ENCODE measurements at places on chromosomes 4 and X.

GRCh38 chr4:36256398-36256891 is 12.1 kb upstream of the ARAP2 start:
- DNase-seq, result no peak

DNA sequence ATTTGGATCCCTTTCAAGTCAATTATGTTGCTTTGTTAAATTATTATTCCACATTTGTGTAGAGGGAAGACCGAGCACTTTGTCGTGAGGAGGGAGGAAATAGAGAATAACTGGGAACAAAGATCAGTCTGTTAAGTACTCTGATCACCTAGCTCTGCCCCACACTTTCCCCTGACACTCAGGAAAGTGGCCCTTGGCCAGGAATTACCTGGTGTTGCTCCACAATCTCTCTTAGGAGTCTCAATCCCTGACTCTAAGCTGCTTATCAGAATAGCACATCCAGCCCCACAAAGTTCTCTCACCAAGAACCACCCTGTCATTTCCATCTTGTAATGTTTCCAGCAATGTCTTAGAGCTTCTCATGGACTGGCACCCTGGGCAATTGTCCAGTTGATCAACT is 83.8 kb upstream of the BMPR1B start:
- DNase-seq, result no peak

- DNase-seq, result peak; percentile 90
These were observed 49.2 kb downstream of the SEL1L3 start for GRCh38 chr4:25813448-25814106.

DNA sequence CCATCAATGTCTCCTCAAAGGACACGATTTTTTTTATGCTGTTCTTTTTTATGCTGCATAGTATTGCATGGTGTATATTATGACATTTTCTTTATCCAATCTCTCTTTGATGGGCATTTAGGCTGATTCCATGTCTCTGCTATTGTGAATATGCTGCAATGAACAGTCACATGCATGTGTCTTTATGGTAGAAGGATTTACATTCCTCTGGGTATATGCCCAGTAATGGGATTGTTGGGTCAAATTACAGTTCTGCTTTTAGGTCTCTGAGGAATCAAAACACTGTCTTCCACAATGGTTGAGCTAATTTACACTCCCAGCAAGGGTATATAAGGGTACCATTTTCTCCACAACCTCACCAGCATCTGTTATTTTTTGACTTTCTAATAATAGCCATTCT is 113.9 kb downstream of the GRIA3 start:
- DNase-seq, result no peak

DNA sequence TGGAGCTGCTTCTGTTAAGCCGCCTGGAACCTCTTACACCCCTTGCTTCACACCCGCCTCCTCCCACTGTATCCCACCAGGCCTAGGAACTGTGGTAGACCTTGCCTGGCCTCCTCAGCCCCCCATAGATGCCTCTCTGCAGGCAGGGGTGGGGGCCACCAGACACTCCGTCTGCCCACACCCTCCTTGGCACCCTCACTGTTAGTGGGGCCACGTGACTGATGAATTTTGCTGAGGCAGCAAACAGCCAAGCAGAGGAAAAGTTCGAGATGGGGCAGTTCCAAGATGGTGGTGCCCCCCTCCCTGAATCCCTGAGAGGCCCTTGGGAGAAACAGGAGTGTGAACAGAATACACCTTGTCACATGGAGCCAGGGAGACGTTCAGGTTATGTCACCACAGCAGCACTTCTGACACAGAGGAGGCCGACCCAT is 41.2 kb upstream of the C4orf50 start:
- no peak for DNase-seq

- DNase-seq, result peak; percentile 60
These were observed at the start of gene NMU for GRCh38 chr4:55635741-55636655. Gene NMU (minus strand): TSS chr4:55636298. CDS start chr4:55636192, 106 bp downstream.

GRCh38 chrX:23885803-23886202 is 21.9 kb downstream of the APOO start:
- DNase-seq, result no peak

- no peak for DNase-seq
These were observed 1.4 kb downstream of the TMA16 start for GRCh38 chr4:163495900-163496299.

DNA sequence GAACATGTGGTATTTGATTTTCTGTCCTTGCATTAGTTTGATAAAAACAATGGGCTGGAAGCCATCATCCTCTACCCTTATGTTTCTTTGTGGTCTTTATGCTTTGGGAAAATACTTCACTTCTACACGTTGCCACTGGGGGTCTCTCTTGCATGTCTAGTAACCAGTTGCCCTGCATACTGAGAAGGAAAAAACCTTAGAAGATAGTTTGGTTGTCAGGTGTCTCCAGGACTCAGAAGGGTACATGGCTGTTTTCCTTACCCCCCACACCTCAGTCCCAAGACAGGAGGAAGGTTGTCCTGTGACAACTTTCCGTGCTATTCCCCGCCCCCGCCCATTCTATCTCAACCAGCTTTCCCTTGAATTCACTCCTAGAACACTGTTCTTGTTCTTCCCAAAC is 62.1 kb upstream of the LANCL3 start:
- DNase-seq, result peak; percentile 16

DNA sequence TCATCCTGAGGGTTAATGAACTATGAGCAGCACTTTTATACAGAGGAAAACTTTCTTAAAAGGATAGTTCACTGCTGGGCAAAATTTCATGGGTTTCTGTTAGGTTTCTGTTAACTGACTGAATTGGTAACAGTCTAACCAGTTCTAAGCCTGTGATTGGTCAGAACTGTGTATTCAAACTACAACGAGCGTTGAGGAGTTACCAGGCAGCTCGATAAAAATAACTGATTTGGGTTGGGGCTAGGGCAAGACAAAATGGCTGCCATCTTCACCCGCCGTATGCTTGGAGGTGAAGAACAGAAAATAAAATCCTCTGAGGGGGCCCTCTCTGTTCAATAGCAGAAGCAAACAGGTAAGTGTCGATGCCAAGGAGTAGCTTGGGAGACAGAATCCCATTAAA is 22.0 kb downstream of the FAM133A start:
- no peak for DNase-seq

DNA sequence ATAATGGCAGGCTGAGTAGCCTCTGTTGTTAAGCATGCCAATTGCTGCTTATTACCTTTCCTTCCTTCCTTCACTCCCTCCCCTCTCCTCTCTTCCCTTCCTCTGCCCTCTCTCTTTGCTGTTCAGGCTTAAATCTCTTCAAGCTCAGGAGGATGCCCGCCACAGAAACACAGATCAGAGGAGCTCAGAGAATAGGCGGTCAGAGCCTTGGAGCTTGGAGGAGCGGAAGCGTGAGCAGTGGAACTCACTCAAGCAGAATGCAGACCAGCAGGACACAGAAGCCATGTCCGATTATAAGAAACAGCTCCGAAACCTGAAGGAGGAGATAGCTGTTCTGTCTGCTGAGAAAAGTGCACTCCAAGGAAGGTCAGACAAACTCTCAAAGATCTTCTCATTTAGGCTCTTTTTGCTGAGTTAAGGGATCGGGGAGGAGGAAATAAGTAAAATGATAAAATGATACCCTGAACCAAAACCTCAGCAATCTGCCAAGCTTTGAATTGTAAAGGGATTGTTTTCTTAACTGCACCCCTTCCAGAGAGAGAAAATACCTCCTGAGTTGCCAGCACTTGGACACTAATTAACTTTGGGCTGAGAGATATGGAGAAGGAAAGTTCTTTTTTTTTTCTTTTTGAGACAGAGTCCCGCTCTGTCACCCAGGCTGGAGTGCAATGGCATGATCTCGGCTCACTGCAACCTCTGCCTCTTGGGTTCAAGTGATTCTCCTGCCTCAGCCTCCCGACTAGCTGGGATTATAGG is 20.9 kb downstream of the SPATA18 start:
- no peak for DNase-seq

DNA sequence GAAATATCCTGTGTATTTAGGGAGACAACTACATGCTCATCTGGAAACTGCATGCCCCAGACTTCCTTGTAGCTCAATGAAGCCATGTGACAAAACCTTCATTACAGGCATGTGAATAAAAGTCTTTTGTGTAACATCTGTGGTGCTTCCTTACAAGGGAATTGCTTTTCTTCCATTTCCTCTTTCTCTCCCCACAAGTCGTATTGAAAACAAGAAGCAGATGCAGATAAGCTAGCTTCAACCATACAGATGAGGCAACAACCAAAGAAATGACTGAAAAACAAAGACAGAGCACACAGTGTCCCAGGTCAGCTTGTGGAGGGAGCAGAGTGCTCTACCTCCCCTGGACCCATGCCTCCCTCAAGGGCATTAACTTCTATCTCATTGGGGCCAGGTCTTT is 115.8 kb upstream of the INPP4B start:
- no peak for DNase-seq

GRCh38 chr4:41545238-41545637 is 7.3 kb downstream of the LIMCH1 start:
- DNase-seq, result no peak

DNA sequence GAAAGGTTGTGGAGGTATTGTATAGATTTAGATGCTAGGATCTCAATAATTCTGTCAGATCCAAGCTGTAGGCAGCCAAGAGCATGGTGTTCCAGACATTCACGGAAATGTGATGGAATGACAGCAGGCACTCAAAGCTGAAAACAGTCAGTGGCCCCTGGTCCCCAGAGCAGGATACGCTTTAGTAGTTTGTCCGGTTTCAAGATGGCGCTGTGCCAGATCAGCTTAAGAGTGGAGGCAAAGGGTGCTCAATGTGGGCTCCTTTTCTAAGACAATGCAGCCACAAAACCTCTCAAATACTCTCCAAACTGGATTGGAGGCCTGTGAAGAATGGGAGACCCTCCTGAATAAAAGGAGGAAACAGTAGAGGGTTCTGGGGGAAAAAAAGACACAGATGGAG is 291.2 kb upstream of the HS3ST1 start:
- no peak for DNase-seq

- DNase-seq, result no peak
These were observed 70.5 kb upstream of the COX18 start for GRCh38 chr4:73139991-73140390.

GRCh38 chr4:25889589-25890503 is 24.2 kb upstream of the SMIM20 start:
- DNase-seq, result no peak

DNA sequence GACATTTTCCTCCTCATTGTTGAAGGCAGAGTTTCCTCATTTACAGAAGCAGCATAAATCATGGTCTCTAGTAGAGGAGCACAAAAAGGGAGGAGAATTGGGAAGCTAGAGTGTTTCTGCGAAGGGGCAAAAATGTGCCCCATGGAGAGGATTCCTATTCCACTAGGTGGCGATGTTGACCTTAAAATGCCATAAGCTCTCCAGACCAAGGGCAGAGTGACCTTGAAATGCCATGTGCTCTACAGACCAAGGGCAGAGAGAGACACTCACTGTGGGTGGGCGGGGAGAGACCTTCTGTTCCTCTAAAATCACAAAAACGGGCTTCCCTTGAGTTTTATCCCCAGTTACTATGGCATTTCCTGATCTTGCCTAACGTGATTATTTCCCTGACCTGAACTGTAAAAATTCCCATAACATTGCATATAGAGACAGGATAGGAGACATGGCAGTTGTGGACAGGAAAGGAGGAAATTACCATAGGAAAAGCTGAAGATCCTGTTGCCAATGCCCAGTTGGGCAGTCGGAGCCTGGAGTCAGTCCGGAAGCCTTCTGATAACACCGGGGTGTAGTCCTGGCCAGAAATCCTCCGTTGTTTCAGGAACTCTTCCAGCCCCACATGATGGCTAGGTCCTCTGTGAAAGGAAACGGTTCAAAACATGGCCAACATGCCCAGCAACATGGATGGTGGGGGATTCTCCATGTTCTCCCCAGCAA is 567.7 kb downstream of the MAGEB5 start:
- peak; percentile 60 for DNase-seq

GRCh38 chr4:11720292-11720691 is 291.6 kb upstream of the HS3ST1 start:
- peak; percentile 29 for DNase-seq

DNA sequence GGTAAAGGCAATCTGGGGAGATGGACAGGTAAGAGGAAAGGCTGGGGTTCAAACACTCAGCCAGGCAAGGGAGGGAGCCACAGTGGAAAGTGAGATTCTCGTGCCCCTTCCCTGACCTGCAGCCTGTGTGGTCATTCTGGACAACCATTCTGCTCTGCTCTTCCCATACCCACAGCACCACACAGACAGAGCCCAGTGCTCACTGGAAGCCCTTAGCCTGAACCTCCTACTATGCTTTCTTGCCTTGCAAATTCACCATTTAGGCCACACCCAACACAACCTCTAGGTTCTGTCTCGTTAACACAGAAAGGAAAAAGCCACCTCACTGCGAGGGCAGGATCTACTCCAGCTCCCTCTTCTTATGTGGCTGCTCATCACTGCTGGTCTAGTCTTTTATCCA is 92.7 kb downstream of the SHISA3 start:
- DNase-seq, result no peak

DNA sequence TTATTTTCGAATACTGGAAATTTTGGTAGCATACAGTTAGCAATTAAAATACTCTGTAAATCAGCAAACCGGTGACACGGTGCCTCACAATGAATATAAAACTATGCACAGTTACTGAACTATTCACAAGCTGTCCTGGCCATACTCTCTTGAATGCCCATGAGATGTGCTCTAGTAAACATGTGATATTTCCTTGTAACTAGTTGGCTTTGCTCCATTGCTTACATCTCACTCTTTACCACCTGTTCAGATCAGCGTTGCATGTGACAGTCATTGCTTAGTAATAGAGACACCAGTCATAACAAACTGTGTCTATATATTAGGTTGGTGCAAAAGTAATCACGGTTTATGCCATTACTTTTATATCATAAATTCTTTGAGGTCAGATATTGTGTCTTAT is 897.9 kb upstream of the FTHL17 start:
- no peak for DNase-seq

DNA sequence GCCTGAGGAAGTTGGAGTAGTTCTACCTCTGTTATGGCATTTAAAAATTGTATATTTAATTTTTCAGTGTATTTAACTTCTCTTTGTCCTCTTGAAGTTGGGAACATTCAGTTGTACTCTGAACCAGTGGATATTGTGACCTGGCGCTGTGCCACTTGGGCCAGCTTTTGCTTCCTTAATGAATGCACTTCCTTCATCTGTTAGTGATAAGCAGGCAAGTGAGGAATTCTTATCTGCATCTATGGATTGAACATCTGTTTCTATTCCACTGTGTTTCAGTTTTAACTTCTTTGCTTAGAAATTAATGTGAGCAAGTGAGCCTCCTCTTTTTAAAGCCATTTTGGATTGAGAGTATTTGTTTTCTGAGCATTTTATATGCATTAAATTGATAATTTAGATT is 128.3 kb downstream of the UCHL1 start:
- DNase-seq, result peak; percentile 34

DNA sequence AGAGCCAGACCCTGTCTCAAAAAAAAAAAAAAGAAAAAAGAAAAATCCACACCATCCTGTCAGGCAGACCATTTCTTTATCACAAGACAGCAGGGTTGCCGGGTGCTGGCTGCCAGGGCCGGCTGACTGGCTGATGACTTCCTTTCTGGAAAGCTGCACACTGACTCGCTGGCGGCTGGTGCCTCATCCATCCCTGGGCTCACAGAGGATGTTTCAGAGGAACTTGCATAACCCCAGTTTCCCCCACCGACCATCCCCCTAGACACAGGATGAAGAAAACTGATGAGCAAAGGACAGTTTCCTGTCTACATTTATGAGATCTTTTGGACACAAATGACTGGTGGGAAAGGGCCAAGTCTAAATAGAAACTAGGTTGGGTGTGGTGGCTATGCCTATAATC is 14.1 kb downstream of the HPSE start:
- DNase-seq, result no peak

GRCh38 chr4:6473264-6474052 is 1.0 kb upstream of the PPP2R2C start:
- no peak for DNase-seq

All from mesendoderm (in vitro differentiated cells).